NCI-H446 (cell line): ENCODE measurements at places on chromosomes 16 and 17.

DNA sequence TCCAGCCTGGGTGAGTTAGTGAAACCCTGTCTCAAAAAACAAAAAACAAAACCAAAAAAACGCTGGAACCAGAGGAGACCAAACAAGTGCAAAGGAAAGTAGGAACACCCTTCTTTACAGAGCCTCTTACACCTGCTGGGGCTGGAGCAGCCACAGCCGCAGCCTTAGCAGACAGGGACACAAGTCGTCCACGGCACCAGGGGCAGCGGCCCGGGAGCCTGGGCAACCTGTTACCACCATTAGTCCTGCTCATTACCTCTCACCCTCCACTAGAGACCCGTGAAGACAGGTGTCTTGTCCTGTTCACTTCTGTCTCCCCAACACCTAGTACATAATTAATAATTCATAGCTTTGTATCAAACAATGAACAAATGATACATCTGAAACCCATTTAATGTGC lies 83.6 kb downstream of the C16orf78 start:
- no peak for DNase-seq

DNA sequence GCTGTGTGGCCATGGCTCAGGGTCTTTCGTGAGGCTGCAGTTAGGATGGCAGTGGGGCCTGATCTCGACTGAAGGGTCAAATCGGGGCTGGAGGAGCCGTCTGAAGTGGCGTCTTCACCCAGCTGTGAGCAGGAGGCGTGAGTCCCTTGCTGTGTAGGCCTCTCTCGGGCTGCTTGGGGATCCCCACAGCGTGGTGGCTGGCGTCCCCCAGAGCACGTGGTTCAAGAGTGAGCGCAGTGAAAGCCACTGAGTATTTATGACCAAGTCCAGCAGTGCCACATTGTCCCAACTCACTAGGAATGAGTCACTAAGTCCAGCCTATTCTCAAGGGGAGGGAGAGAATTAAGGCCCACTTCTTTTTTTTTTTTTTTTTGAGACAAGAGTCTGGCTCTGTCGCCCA lies 11.7 kb upstream of the TCF25 start:
- no peak for DNase-seq

- no peak for DNase-seq
These were observed 100.6 kb upstream of the ZNF750 start for GRCh38 chr17:82940226-82941020.

DNA sequence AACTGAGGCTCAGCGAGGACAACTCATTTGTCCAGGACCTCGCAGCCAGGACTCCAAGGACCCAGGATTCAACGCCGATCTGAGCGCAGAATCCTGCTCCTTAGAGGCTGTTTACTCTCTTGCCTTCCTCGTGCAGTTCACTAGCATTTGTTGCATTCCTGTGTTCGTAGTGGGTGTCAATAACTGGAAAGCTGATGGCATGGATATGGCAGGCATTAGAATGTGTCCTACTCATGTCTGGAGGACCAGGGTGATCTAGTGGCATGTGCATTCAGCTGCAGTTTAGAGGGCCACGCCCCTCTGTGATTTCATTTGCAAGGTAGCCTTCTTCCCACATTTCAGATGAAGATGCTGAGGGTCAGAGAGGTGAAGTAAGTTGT lies 510 bp downstream of the CRISPLD2 start:
- DNase-seq, result no peak

GRCh38 chr16:89841275-89841674 lies 13.0 kb downstream of the SPIRE2 start:
- DNase-seq, result no peak

GRCh38 chr17:1905190-1905913 lies 75.5 kb downstream of the RPA1 start:
- DNase-seq, result no peak

GRCh38 chr17:17723354-17724261 lies 42.4 kb downstream of the RAI1 start:
- peak; percentile 39 for DNase-seq
